NCI-H1417 treated with DMSO at 0.1 percent for 48 hours (cell line): ENCODE measurements at places on chromosomes 3 and 15.

GRCh38 chr3:171110715-171111114, 84.2 kb upstream of the SLC2A2 start:
- no peak for DNase-seq

DNA sequence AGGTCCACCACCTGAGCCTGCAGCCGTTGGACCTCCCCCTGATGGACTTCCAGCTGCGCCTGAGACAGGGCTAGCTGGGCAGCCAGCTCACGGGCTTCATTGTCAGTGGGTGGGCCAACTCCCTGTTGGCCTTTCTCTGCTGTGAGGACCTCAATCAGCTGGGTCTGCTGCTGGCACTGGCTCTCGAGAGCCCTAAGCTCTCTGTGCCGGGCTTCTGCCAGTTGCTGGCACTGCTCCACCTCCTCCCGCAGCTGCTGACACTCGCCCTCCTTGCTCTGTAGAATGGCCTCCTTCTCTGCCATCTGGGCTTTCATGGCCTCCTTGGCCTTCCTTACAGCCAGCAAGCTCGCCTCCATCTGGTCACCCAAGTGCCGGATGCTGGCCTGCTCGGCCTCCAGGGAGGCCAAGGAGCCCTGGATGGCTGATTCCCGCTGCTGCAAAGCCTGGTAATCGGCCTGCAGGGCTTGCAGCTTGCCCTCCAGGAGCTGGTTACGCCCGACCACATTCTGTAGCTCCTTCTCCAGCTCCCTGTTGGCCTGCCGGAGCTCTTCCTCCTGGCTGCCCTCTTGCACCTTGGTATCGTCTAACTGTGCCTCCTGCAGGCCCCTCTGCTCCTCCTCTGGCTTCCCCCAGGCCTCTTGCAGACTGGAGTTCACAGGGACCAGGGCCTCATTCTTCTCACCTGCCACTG, 23.8 kb downstream of the CXCR6 start:
- no peak for DNase-seq

- DNase-seq: no peak
Measured at GRCh38 chr15:63968700-63969099, 77.6 kb downstream of the DAPK2 start.

- DNase-seq: no peak
Measured at GRCh38 chr3:41195946-41196345, 3.4 kb upstream of the CTNNB1 start.

DNA sequence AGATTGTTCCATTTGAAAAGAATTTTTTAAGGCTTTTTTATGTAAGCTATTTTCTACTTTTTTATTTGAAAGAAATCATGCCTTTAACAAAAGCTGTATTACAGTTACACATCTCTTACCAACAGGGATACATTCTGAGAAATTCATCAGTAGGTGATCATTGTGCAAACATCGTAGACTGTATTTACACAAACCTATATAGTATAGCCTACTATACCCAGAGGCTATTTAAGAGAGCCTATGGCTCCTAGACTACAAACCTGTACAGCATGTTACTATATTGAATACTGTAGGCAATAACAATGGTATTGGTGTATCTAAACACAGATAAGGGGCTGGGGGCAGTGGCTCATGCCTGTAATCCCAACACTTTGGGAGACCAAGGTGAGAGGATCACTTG, 43.1 kb downstream of the PEAK1 start:
- DNase-seq: peak; percentile 9

- no peak for DNase-seq
Measured at GRCh38 chr3:115040673-115041286, 106.3 kb downstream of the ZBTB20 start.

DNA sequence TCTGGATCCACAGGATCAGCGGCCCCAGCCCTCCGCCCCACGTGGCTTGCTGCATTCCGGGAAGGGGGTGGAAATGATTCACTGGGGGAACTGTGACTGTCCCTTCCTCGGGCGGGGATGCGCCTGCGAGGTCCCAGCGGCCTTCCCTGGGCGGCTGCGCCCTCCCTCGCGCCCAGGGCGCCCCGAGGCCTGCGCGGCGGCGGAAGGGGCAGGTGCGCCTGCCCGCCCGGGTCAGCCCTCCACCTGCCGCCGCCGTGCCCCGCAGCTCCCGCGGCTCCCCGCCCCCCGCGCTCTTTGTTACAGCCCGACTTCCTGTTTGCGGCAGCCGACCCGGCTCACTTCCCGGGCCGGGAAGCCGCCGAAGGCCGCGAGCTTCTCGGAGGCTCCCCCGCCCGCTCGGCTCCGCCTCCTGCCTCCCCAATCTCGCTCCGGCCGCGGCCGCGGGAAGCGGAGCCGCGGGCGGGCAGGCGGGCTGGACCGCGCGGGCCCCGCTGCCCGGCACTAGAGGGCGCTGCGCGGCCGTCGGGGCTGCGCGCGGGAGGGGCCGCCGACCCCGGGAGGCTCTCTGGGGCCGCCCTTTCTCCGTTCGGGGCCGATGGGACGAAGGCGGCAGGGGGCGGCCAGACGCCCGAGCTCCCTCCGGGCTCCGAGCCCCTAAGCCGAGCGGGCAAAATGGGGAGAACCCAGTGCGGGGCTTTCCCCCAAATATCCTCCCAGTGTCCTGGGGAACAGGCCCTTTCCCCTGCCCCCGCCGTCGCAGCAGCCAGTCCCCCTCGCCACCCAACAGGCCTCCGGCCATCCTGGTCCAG, 11.5 kb upstream of the CHAC1 start:
- DNase-seq: no peak

GRCh38 chr15:26261413-26261812, 398.3 kb upstream of the ATP10A start:
- no peak for DNase-seq

GRCh38 chr3:25448750-25449692, 21.0 kb downstream of the RARB start:
- no peak for DNase-seq

- DNase-seq: no peak
Measured at GRCh38 chr3:39718674-39719595, 90.5 kb upstream of the MYRIP start.

GRCh38 chr3:151044706-151045105, 40.8 kb upstream of the MED12L start:
- no peak for DNase-seq

- no peak for DNase-seq
Measured at GRCh38 chr15:58517682-58518525, 86.1 kb downstream of the LIPC start.

DNA sequence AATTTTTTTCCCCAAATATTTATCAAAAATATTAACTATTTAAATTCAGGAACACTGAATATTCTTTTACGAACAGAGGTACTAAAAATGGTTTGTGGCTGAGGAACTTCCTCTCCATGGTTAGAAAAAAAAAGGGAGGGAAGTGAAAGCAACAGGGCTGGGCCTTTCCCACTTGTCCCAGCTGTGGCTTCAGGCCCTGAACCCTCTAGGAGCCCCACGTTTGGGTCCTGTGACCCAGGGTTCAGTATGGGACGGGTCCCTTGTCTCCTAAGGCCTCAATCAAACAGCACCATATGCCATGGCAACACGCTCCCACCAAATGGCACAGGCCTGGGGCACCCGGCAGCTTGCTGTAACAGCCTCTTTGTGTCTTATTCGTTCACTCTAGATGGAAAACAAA, 32.4 kb downstream of the POC1A start:
- no peak for DNase-seq

DNA sequence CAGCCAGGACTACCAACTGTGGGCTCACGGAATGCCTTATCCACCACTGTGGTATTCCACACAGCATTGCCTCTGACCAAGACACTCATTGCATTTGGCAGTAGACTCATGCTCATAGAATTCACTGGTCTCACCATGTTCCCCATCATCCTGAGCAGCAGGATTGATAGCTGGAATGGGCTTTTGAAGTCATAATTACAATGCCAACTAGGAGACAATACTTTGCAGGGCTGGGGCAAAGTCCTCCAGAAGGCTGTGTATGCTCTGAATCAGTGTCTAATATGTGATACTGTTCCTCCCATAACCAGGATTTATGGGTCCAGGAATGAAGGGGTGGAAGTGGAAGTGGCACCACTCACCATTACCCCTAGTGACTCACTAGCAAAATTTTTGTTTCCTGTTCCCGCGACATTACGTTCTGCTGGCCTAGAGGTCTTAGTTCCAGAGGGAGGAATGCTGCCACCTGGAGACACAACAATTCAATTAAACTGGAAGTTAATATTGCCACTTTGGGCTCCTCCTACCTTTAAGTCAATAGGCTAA, 58.6 kb upstream of the CCDC80 start:
- no peak for DNase-seq

DNA sequence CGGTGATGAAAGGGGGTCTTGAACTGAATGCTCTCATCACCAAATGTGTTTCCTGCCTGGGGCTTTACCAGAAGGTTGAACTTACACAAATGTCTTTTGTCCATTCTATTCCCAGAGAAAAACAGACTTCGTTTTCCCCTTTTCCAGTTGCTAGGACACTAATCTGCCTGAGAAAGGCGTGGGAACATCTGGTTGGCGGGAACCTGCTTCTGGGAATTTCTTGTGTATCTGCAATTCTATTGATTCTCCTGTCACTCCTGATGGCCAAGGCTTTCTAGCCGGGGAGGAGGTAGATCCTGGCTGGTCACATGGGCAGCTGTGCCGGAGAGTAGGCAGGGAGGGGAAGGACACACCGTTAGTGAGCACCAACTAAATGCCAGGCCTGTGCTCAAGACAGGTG, 31.1 kb upstream of the CCDC174 start:
- no peak for DNase-seq

- no peak for DNase-seq
Measured at GRCh38 chr3:72678380-72678779, 169.9 kb downstream of the SHQ1 start.

- DNase-seq: no peak
Measured at GRCh38 chr15:91491101-91491950, 362.2 kb upstream of the SLCO3A1 start.

GRCh38 chr3:52533623-52534280, at the start of gene NT5DC2:
NT5DC2 (minus strand) TSS chr3:52533857; CDS start chr3:52533737, 120 bp downstream.
- DNase-seq: no peak

DNA sequence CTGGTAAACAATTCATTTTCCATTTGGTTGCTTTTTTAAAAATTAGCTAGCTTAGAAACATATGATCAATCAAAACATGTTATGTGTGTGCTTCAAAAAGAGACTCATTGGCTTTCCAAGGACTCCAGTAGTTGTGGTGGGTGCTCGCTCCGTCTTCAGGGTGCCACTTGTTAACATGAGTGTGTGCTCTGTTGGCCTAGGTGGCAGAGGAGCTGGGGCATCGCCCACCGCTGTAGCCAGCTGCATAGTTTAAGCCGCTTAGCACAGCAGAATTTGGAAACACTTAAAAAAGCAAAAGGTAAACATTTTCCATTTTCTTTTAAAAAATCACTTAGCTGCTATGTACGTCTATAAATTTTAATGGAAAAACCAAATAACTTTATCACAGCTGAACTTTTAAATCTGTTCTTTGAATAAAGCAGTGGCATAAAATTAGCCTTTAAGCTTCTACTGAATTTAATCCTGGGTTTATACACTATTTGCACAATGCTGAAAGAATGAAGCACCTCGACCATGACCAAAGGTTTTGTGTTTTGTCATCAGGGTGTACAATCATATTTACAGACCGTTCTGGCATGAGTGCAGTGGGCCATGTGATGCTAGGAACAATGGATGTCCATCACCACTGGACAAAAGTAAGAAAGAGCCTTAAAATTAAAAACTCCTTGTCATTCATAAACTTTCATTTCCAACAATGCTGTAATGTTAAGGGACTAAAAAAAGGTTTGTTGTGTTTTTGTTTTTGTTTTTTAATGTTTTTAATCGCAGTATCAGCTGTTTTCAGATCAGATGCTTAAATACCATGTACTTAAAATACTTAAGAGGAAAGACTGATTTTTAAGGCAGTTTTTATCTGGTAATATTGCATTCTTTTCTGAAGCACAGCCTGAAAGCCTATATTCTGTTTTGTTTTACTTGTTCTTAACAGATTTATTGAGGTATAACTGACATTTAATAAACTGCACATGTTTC, 57.9 kb downstream of the TCAIM start:
- DNase-seq: no peak

DNA sequence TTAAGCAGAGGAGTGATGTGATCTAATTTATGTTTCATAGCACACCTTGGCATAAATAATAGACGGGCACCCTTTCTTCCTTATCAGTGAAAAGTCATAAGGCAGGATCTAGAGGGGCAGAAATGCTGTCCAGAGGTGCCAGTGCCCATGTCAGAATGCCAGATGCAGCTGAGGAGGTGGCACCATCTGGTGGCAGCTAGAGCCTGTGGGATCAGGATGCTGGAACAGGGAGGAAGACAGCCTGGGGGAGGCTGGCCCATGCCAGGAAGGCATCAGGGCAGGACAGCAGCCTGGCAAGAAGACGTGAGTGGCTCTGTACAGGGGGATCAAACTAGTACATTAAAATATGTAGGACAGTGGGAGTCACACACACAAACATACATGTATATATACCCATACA, 16.5 kb downstream of the MYH15 start:
- no peak for DNase-seq

GRCh38 chr3:174857301-174857700, 1.8 kb upstream of the NAALADL2 start:
- no peak for DNase-seq

DNA sequence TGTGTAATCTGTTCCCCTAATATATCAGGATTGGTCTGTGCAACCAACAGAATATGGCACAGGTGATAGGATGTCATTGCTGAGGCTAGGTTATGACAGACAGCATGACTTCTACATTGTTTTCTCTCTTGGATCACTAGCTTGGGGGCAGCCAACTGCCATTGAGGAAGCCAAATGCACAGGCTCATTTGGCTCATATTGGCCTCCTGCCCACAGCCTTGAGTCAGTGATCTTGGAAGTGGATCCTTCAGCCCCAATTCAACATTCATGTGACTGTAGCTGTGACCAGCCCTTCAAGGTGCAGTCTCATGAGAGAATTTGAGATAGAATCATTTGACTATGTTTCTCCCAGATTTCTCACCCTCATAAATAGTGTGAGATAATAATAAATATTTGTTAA, 675.6 kb downstream of the GRM7 start:
- DNase-seq: no peak

- no peak for DNase-seq
Measured at GRCh38 chr3:130760922-130761321, 14.3 kb upstream of the PIK3R4 start.

GRCh38 chr3:14396031-14396692, 6.2 kb upstream of the SLC6A6 start:
- DNase-seq: no peak

- DNase-seq: no peak
Measured at GRCh38 chr3:10583798-10584708, 78.7 kb upstream of the ATP2B2 start.
